ENCODE measurements at places on chromosomes 1 and 21. TPM values are rescaled to one million over a fixed set of nuclear protein-coding genes. Genes with fewer than 3 reads are reported as not detected.

GRCh38 chr1:172931340-172931739 is 119.4 kb downstream of the TNFSF18 start:
- H3K36me3 ChIP-seq = no peaks in the 10 kb centered on the region
- H3K27ac ChIP-seq = no peak overlapping the region
- no peak overlapping the region for H3K4me3 ChIP-seq
- no peak for DNase-seq
- H3K27me3 ChIP-seq = no peaks in the 10 kb centered on the region

DNA sequence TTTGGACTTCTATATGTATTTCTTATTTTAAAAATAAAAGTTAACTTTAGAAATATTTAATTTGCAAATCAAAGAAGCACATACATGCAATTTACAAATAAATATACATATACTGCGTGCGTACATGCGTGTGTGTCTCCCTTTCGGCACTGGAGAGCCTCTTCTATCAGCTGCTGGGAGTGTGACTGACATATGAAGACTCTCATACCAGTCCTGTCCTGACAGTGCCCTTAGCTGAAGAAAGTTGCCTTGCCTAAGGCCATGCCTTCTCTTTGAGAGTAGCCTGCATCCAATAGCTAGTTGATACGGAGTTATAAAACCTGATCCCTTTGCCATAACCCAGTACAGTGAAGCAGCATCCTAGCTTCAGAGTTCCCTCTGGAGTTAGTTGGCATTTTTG is 282.4 kb upstream of the NEGR1 start:
- no peaks in the 10 kb centered on the region for H3K27me3 ChIP-seq
- no peak overlapping the region for H3K4me3 ChIP-seq
- H3K4me1 ChIP-seq = no peaks in the 10 kb centered on the region
- no peak for DNase-seq
- no peaks in the 10 kb centered on the region for H3K36me3 ChIP-seq

Gene TMEM269
- total RNA-seq = not detected

- no peak for DNase-seq
- H3K4me1 ChIP-seq = no peaks in the 10 kb centered on the region
- no peak overlapping the region for H3K27ac ChIP-seq
- H3K36me3 ChIP-seq = no peaks in the 10 kb centered on the region
Observed at GRCh38 chr1:196890668-196891067, 2.8 kb downstream of the CFHR4 start.

DNA sequence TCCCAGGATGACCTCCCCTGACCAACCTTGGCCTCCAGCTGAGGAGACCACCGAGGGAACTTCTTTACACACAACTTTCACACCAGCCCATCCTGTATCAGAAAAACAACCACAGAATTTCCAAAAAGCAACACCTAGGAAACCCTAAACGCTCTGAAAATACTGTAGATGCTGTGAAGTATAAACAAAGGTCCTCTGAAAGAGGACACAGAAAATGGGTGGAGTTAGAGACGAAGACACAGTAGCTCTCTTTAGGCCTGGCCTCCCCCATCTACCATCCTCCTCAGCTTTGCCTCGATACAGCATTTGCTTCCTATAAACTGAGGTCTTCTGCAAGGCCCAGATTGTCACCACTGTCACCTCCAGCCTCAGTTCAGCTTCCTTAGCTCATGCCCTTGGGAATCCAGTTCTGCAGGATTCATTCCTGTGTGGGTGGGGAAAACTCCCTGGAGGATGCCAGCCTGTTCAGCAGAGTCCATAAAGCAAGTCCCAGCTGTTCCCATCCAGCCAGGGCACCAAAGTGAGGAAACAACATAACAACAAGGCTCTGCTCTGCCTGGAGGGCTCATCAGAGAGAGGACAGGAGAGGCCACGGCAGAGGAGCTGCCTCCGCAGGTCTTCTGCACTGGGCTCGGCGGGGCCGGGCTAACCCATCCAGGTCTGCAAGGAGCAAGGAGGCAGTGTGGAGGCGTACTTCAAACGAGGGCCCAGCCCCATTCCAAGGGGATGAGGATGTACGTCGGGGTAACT is 15.0 kb downstream of the PIK3C2B start:
- peaks cover 68% of the 10 kb centered on the region for H3K4me1 ChIP-seq
- H3K4me3 ChIP-seq = no peak overlapping the region
- H3K27ac ChIP-seq = no peak overlapping the region
- no peaks in the 10 kb centered on the region for H3K27me3 ChIP-seq
- no peaks in the 10 kb centered on the region for H3K36me3 ChIP-seq
- DNase-seq = peak; percentile 48

Gene SPRR5
- not detected for total RNA-seq
